Spinal cord (tissue), 10 donors: ENCODE measurements at places on chromosomes 7 and 10. TPM values are rescaled to one million over a fixed set of nuclear protein-coding genes. Genes with fewer than 3 reads are reported as not detected.

- H3K27ac ChIP-seq: no peak overlapping the region
- DNase-seq: no peak
- no peaks in the 10 kb centered on the region for H3K27me3 ChIP-seq
- no peaks in the 10 kb centered on the region for H3K36me3 ChIP-seq
Measured at GRCh38 chr7:140213684-140214074, 36.9 kb upstream of the KDM7A start.

GRCh38 chr10:71939304-71939703, 24.9 kb upstream of the CHST3 start:
- H3K4me3 ChIP-seq: no peak overlapping the region
- DNase-seq: no peak
- no peaks in the 10 kb centered on the region for H3K27me3 ChIP-seq
- no peaks in the 10 kb centered on the region for H3K36me3 ChIP-seq

DNA sequence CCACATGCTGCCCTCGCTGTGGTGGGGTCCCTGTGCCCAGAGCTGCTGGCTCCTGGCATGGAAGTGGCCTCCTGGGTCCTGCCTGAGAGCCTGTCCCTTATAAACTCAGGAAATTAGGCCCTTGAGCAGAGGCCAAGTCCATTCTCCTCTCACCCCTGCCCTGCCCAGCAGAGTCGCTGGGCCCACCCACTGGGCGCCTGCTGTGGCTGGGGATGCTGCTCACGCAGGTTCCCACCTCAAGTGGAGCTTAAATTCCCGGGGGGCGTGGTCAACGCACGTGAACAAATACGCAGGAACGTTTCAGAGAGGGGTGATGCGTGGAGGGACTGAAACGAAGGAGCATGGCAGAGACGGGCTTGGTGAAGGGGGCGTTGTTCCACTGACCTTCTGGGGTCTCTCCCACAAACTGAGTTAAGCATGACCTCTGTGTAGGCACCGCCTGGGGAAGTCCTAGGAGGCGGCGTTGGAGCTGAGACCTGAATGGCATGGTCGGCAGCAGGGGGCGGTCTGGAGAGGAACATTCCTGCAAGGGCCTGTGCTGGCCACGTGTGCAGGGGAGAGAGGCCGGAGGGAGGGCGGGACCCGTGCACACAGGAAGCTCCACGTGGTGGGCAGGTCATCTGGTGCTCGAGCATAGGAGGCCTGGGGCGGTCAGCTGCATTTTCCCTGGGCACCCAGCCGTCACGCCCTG, 27.9 kb downstream of the FAM20C start:
- H3K27me3 ChIP-seq: no peaks in the 10 kb centered on the region
- H3K36me3 ChIP-seq: peaks cover 62% of the 10 kb centered on the region
- peak overlapping the region; percentile 64 for H3K27ac ChIP-seq
- DNase-seq: no peak
- H3K4me3 ChIP-seq: no peak overlapping the region
- peaks cover 58% of the 10 kb centered on the region for H3K4me1 ChIP-seq

DNA sequence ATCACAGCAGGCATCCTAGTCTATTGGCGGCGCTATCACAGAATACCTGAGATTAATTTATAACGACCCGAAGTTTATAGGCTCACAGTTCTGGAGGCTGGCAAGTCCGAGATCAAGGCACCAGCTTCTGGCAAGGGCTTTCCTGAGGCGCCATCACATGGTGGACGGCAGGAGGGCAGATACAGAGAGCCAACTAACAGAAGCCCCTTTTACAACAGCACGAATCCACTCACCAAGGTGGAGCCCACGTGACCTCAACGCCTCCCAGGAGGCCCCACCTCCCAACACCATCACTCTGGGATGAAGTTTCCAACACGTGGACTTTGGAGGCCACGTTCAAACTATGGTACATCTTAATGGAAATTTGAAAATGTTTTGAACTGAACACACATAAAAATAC, 255.3 kb downstream of the ELFN1 start:
- peak; percentile 28 for DNase-seq
- no peak overlapping the region for H3K4me3 ChIP-seq
- H3K4me1 ChIP-seq: peaks cover 9% of the 10 kb centered on the region
- peaks cover 23% of the 10 kb centered on the region for H3K36me3 ChIP-seq
- no peak overlapping the region for H3K27ac ChIP-seq

DNA sequence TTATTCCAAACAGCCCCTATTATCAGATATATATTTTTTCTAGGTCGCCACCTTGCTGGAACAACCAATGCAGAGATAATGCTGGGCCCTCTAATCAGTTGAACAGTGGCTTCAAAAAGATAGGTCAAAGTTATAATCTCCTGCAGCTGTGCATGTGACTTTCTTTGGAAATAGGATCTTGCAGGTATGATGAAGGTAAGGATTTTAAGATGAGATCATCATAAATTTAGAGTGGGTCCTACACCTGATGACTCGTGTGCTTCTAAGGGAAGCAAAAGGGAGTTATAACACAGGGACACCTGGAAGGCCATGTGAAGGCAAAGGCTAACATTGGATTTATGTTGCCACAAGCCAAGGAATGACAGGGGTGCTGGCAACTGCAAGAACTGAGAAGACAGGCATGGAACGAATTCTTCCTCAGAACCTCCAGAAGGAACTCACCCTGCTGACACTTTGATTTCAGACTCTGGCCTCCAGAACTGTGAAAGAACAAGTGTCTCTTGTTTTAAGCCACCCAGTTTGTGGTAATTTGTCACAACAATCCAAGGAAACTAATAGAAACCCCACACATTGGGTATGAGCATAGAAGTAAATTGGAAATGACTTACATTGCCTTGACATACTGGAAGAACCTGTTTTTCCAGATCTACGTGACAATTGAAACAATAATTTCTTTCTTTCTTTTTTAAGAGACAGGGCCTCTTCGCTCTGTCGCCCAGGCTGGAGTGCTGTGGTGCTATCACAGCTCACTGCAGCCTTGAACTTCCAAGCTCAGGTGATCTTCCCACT, 34.4 kb downstream of the CCDC71L start:
- no peak overlapping the region for H3K27ac ChIP-seq
- no peak for DNase-seq
- no peaks in the 10 kb centered on the region for H3K4me1 ChIP-seq

DNA sequence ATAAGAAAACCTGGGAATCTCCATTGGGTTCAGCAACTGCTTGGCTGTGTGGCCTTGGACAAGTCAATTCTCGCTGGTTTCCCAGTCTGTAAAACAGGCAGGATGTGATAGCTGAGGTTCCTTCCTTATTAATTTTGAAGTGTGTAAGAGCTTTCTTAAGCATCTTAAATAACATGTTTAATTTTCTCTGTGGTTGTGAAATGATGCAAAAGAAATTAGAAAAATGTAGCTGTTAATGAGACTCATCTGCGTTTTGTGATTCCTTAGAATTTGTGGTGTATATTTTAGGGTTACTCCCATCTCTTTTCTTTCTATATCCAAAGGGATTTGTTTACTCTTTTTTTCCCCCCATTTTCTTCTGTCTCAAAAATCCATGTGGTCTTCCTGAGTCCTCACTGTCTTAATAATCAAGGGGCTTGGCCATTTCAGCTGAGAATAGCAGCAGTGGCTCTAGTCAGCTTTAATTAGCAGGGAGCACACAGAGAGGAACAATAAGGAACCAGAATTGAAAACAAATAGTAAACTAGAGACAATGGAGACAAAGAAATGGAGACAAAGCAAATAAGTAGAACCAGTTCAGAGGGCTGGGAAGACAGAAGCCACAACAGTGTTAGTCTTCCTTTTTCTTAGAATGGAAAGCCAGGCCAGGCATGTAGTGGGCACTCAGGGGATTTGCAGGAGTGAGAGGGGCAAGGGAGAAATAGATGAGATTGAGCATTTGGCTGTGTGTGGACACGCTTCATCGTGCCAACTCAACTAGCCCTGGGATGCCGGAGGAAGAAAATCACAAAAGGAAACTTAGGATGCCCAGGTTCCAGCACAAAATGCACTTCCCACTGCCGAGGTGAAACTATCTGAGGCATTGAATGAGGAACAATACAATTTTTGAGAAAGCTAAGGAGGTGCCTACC, 93.9 kb downstream of the CHN2 start:
- no peaks in the 10 kb centered on the region for H3K36me3 ChIP-seq
- H3K4me3 ChIP-seq: no peak overlapping the region
- H3K4me1 ChIP-seq: peaks cover 10% of the 10 kb centered on the region
- H3K27ac ChIP-seq: no peak overlapping the region

DNA sequence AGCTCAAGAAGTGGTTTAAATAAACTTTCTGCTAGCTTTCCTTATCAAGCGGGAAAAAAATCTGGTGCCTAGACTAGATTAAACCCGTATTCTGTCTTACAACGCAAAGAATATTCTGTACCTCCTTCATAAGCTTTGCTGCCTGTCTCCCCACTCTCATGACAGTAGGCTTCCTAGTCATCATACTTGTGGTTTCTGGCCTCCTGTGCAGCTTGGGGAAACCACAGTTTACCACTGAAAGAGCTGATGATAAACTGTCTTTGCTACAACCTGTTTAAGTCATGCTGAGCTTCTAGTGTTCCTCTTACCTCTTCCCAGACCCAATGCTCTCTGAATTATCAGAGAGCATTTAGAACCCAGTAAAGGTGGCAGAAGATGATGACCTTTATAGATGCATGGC, 55.0 kb downstream of the PODXL start:
- H3K27ac ChIP-seq: no peak overlapping the region
- peaks cover 35% of the 10 kb centered on the region for H3K36me3 ChIP-seq
- no peak overlapping the region for H3K4me3 ChIP-seq
- H3K27me3 ChIP-seq: no peaks in the 10 kb centered on the region

- H3K36me3 ChIP-seq: peaks cover 43% of the 10 kb centered on the region
- H3K4me1 ChIP-seq: peaks cover 24% of the 10 kb centered on the region
- H3K4me3 ChIP-seq: no peak overlapping the region
- no peak for DNase-seq
- H3K27me3 ChIP-seq: no peaks in the 10 kb centered on the region
Measured at GRCh38 chr10:1187151-1187854, 131.1 kb downstream of the WDR37 start.

- H3K4me1 ChIP-seq: no peaks in the 10 kb centered on the region
- no peak overlapping the region for H3K4me3 ChIP-seq
- no peaks in the 10 kb centered on the region for H3K27me3 ChIP-seq
Measured at GRCh38 chr7:98348726-98349474, 52.0 kb downstream of the BAIAP2L1 start.

DNA sequence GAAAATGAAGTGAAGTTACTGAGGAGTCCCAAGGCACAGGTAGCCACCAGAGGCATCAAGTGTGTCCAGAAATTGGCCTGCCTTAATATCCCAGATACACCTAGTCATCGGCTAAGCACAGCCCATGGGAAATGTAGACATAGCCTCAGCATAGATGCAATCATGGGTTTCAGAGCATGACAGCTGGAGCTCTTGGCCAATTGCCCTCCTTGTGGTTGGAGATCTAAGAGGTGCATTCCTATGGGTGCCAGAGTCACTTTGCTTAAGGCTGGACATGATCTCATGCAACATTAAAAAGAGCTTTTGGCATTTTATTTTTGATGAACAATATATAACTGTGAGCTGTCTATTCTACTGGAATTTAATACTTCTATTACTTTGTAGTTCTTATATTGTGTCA, 758.0 kb upstream of the LRRTM3 start:
- H3K27ac ChIP-seq: no peak overlapping the region
- no peaks in the 10 kb centered on the region for H3K4me1 ChIP-seq
- DNase-seq: no peak
- no peaks in the 10 kb centered on the region for H3K36me3 ChIP-seq

- no peak for DNase-seq
- no peaks in the 10 kb centered on the region for H3K36me3 ChIP-seq
- peaks cover 3% of the 10 kb centered on the region for H3K27me3 ChIP-seq
- peak overlapping the region; percentile 61 for H3K27ac ChIP-seq
- H3K4me1 ChIP-seq: peaks cover 14% of the 10 kb centered on the region
Measured at GRCh38 chr7:87628780-87629569, 777 bp downstream of the RUNDC3B start.

- peaks cover 7% of the 10 kb centered on the region for H3K4me1 ChIP-seq
- H3K36me3 ChIP-seq: no peaks in the 10 kb centered on the region
- H3K27ac ChIP-seq: peak overlapping the region; percentile 68
- H3K4me3 ChIP-seq: no peak overlapping the region
Measured at GRCh38 chr10:126215746-126216631, 172.3 kb downstream of the ADAM12 start.

DNA sequence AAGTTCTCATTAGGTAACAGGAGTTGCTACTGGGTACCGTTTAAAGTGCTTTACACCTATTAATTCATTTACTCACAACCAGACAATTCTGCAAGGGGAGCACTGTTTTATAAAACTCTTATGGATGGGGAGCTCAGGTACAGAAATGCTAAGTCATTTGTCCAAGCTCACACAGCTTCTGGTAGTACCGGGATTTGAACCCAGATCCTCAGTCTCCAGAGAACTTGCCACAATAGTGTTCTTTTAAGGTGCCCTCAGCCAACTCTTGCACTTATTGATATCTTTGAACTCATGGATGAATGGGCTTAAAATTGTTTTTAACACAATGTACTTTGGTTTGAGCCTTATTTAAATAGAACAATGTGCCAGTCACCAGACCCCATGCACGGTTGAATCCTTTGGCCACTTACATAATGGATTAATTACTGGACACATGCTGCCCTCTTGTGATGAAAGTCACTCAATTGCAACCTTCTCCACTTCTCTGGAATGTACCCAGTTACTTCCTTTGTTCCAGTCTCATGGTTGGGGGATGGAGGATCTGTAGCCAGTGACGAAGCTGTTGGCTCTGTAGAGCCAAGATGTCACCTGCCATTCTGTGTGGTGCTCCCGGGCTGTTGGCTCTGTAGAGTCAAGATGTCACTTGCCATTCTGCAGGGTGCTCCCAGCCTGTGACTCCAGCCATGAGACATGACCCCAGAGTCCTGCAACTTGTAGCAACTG, 65.6 kb downstream of the NOD1 start:
- peaks cover 4% of the 10 kb centered on the region for H3K36me3 ChIP-seq
- H3K27ac ChIP-seq: no peak overlapping the region
- no peaks in the 10 kb centered on the region for H3K27me3 ChIP-seq

- no peaks in the 10 kb centered on the region for H3K27me3 ChIP-seq
- no peak overlapping the region for H3K27ac ChIP-seq
- no peak overlapping the region for H3K4me3 ChIP-seq
- H3K36me3 ChIP-seq: no peaks in the 10 kb centered on the region
- no peaks in the 10 kb centered on the region for H3K4me1 ChIP-seq
Measured at GRCh38 chr7:107233174-107233573, 64.4 kb downstream of the HBP1 start.

- H3K4me1 ChIP-seq: peaks cover 24% of the 10 kb centered on the region
- H3K36me3 ChIP-seq: no peaks in the 10 kb centered on the region
- no peaks in the 10 kb centered on the region for H3K27me3 ChIP-seq
- H3K27ac ChIP-seq: no peak overlapping the region
- DNase-seq: no peak
Measured at GRCh38 chr10:128480601-128481000, 354.4 kb upstream of the MKI67 start.

Gene GDF2
- total RNA-seq: not detected

Gene CYP26C1
- total RNA-seq: 0.11 TPM

Gene OR2A7
- total RNA-seq: 2.2 TPM
